ENCODE measurements at places on chromosomes 7 and 10.
A peak's percentile ranks its signal among the peaks of the same experiment; 100 is the strongest.

DNA sequence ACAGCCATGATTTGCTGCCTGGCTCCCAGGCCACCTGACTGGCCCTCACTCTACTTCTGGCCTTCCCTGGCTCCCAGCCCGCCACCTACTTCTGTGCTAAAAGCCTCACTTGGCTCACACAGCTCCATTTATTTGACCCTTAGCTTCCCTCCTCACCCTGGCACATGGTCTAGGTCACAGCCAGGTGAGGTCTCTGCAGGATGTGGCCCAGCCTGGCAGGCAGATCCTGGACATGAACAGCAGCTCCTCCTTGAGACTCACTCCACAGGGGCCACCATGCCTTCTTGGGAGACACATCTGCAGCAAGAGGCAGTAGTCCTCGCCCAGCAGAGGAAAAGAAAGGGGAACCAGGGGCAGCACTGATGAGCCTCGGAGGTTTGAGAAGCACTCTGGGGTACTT, 64.6 kb downstream of the GRID1 start:
- no peak for DNase-seq

DNA sequence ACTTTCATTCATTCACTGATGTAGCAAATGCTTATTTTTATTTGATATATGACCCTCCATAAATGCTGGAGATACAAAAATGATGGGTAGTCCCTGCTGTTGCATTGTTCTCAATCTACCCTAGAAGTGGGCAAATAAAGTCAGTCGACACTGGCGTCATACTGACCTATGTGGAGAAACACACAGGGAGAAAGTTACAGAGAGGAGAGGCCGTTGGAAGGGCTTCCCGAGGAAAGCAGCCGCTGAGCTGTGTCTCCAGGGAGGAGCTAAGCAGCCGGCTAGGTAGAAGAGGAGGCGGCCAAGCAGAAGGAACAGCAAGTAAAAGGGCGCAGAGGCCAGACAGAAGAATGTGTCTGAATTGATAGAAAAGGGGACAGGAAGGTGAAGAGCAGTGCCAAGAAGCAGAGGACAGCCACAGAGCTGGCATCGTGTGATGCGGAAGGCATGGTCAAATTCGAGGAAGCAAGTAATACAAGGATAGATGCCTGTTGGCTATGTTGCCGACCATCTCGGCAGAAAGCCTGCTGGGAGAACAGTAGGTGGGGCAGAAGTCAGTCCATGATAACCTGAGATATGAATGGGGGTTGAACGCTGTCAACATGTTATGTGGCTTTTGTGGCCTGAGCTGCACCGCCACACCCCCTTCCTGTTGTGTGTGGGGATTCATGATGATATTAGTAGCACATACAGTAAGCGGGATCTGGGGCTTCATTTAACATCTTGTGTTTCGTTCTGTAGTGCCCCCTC, 25.9 kb downstream of the ST8SIA6 start:
- DNase-seq, result no peak

DNA sequence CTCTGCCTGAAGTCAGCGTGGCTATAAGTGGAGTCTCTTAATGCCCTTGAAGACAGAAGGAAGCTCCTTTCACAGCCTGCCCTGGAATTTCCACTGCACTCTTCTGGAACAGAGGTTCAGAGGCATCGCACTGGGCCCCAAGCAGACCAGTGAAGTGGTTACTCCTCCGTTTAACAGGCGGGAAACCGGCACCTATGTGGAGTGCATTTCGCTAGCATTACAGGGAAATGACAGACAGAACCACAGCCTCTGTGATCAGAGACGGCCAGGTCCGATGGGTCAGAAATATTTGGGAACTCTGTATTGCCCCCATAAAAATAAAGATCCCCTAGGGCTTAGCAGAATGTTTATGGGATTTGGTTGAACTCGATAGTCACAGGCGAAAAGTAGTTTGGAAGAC, 406.9 kb upstream of the PRKCQ start:
- DNase-seq, result no peak

GRCh38 chr7:132430041-132430855, 146.0 kb downstream of the PLXNA4 start:
- DNase-seq, result no peak

- no peak for DNase-seq
Measured at GRCh38 chr7:140653319-140654108, 12.9 kb upstream of the DENND2A start.

DNA sequence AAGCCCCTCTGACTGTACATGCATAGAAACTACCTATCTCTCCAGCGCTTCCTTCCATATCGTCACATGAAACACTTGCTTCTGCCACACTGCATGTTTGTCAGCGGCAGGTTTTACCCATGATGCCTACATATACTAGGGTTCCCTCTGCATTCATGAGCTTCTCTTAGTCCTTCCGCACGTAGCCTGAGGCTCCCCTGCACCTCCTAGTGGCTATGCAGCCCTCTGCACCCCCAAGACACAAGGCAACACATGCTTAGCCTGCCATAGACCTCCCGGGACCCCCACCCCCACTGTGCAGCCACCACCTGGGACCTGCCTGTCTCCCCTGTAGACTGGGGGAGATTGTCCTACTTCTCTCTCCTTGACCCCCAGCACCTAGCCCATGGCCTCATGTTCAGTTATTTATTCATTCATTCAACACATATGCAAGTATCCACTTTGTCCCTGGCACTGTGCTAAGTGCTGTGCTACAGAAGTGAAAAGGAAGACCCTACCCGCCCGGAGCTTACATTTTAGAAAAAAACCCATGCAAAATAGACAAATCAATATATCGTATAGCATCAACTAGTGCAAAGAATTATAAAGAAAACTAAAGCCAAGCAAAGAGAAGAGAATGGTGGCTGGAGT, 23.5 kb downstream of the TMEM273 start:
- peak; percentile 44 for DNase-seq

DNA sequence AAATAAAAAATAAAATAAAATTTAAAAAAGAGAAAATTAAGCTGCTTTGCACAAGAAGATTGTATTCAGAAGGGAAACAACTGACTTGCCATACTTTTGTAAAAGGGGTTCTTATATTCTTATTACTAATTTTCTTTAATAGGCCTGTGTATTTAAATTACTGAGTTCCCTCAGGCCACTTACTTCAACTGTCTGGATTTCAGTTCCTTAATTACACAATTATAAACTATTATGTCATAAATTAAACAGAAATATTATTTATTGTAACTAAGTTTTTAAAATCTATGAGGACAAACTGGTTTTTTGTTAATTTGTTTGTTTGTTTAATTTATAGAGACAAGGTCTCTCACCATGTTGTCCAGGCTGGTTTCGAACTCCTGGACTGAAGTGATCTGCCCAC, 22.4 kb upstream of the MICU1 start:
- DNase-seq, result no peak

DNA sequence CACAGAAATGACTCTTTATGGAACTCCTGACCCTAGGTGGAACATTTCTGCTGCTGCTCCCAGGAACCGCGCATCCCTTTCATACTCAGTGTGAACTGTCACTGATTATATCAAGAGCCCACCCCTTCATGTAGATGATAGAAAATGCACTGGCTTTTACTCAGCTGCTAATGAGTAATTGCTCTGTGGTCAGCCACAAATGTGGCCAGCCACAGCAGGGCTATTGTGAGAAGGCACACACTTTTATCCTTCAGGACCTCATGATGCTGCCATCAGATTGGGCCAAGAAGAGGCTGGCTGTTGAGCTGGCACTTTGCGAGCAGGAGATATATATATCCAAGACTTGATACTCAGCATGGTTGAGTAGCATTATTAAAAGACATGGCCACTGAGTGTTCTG, 124.7 kb downstream of the CFAP58 start:
- no peak for DNase-seq

DNA sequence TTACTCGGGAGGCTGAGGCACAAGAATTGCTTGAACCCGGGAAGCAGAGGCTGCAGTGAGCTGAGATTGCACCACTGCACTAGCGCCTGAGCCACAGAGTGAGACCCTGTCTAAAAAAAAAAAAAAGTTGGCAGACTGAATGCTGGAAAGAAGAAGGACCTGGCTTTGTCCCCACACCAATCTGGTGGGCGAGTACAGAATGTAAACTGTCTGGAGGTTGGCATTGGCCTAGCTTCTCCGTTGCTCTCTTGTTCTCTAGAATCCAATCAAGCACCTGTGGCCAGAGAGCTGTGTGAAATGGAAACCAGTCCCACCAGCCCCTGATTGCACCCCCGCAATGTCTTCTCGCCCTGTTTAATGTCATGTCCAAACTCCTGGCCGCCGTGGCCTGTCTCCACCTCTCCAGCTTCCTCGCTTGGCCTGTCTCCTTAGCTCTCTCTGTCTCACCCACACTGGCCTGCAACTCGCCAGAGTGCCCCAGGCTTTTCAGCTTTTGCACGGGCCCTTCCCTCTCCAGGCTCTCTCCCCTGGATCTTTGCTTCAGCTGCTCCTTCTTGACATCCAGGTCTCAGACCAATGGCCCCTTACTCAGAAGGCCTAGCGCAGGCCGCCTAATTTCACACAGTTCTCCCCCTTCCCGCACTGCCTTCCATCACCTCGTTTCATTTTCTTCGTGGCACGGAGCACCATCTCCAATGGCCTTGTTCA, 670 bp upstream of the AGK start:
- DNase-seq, result no peak

DNA sequence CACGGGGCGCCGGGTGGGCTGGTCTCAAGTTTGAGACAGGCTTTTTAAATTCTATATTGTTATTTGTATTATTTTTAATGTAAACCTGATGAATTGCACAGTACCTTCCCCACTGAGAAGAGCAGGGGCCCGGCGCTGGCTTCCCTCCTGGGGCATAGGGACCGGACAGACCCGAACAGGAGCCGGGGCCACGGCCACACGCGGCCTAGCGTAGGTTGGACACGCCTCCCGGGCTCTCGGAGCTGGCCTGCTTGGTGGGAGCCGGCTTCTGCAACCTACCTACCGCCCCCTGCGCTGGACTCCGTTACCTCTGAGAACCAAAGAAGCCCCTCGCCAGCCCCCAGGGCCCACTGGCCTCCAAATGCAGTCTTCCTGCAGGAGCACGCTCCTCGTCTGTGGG, 19.8 kb upstream of the LANCL2 start:
- no peak for DNase-seq

- no peak for DNase-seq
Measured at GRCh38 chr7:27917119-27917518, 177.2 kb downstream of the TAX1BP1 start.

- DNase-seq, result no peak
Measured at GRCh38 chr7:105269397-105269796, 119.3 kb downstream of the SRPK2 start.

- no peak for DNase-seq
Measured at GRCh38 chr10:79140855-79141254, 72.1 kb downstream of the ZMIZ1 start.

GRCh38 chr7:153567426-153567825, 484.8 kb upstream of the DPP6 start:
- DNase-seq, result no peak

GRCh38 chr7:52498366-52498765, 537.1 kb upstream of the POM121L12 start:
- no peak for DNase-seq

Data from GM12864 (cell line).